ENCODE measurements at places on chromosomes 5 and 9.

- DNase-seq: no peak
These were observed 297.8 kb downstream of the FBXL17 start for GRCh38 chr5:108084105-108084504.

- no peak for DNase-seq
These were observed 398.4 kb upstream of the IRX2 start for GRCh38 chr5:3149899-3150298.

DNA sequence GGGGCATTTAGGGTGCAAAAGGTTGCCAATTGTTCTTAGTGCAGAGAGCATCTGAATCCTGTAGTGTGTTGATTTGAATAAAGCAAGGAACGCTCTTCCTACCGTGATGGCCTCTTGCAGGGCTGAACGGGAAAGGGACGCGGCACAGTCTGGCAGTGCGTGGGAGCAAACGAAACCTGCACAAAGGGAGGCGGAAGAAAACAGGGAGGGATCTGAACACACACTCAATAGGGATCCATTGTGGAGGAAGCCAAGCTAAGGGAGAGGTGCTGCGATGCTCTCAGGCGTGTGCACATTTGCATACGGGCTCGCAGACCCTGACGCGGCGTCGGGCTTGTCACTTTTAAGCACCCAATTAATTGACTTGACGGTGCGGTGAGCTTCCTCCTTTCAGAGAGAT lies 414.0 kb upstream of the IRX1 start:
- DNase-seq: no peak

DNA sequence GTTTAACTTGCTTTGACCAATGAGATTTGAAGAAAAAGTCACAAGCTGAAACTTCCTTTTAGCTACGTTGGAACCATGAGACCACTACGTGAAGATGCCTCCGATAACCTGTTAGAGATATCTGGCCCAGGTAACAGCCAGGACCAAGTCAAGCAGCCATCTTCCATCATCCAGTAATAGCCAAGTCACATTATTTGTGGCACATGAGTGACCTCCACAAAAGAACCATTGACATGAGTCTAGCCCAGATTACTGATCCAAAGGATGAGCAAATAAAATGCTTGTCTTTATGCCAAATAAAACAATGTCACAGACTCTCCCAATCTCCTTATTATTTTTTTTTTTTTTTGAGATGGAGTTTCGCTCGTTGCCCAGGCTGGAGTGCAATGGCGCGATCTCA lies 1.6 kb downstream of the DEPDC1B start:
- DNase-seq: no peak

DNA sequence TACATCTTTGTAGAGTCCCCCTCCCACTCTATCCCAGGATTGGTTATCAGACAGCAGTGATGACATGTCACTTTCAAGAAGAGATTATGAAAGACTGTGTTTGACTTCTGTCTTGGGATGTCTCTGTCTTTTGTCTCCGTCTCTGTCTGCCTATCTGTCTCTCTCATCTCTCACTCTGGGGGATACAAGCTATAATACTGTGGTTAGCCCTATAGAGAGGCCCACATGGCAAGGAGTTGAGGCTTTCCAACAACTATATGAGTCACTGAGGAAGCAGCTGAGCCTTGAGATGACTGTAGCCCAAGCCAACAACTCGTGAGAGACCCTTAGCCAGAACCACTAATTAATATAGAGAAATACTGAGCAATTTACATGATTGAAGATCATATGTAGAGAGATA lies 284.8 kb downstream of the PDE4D start:
- DNase-seq: no peak

DNA sequence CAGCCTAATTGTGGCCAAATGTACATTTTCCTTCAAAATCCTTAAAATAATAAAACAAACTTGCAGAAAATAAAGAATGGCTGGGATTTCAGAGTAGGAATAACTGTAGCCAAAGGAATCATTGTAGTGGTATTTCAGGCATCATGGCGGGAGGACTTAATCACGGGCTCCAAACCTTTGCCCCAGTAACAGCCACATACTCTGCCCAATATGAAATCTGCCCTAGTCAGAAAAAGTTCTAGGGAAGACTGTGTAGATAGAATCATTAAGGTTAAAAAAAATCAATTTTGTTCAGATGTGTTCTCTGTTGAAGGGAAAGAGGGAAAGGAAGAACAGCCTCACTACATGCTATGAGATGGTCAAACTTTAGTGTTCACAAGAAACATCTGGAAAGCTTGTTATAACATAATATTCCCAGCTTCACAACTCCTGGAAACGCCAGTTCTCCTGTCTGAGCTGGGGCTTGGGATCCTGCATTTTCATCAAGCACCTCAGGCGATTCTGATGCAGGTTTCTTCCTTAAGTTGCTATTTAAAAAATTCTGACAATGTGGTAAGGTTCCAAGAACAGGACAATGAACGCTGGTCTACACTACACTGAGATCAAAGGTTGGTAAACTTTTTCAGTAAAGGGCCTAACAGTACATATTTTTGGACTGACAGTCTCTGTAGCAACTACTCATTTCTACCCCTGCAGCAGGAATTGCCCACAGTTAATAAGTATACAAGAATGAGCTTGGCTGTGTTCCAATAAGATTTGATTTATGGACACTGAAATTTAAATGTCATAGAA lies 87.9 kb downstream of the CEMIP2 start:
- no peak for DNase-seq

- DNase-seq: no peak
These were observed 143.0 kb upstream of the PRLR start for GRCh38 chr5:35373249-35373648.

GRCh38 chr9:30012622-30013021 lies 2371.8 kb upstream of the ACO1 start:
- no peak for DNase-seq

GRCh38 chr9:95813923-95814322 lies 61.6 kb upstream of the ERCC6L2 start:
- no peak for DNase-seq

DNA sequence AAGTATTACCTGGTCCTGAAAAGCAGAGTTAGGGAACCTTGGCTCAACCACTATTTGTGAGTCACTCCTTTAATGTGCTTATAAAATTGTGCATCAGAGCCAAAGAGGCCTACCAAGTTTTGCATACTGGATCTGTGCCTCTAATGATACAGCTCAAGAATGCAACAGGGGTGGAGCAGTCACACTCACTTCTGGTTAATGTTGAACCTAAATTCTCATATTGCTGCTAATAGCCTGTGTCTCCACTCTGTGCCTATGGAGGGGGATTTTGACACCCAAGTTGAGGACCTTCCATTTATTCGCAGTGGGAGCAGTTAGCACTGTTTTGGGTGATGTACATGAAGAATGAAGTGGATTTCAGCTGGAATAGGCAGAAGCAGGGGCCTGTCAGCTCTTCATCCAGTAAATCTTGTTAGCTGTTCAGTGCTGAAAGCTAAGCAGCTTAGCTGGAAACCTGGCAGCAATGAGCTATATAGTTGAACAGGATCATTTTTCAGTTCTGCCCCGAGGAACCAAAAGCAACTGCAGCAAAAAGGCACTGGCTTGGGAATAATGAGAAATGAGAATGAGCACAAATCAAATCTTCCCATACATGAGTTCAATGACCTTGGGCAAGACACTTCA lies 9.7 kb downstream of the SH3TC2 start:
- DNase-seq: no peak

GRCh38 chr5:176769911-176770310 lies 40.4 kb upstream of the UNC5A start:
- no peak for DNase-seq

GRCh38 chr5:52892242-52892878 lies 96.8 kb upstream of the ITGA2 start:
- no peak for DNase-seq

GRCh38 chr5:117095346-117096332 lies 521.0 kb upstream of the SEMA6A start:
- DNase-seq: no peak

GRCh38 chr5:100270023-100270771 lies 265.0 kb upstream of the FAM174A start:
- DNase-seq: no peak

GRCh38 chr5:36787365-36788093 lies 89.0 kb upstream of the NIPBL start:
- DNase-seq: no peak

- DNase-seq: no peak
These were observed 196.8 kb upstream of the TRIM32 start for GRCh38 chr9:116490321-116490720.

- peak; percentile 51 for DNase-seq
These were observed 165.9 kb upstream of the OTULINL start for GRCh38 chr5:14415698-14416074.

DNA sequence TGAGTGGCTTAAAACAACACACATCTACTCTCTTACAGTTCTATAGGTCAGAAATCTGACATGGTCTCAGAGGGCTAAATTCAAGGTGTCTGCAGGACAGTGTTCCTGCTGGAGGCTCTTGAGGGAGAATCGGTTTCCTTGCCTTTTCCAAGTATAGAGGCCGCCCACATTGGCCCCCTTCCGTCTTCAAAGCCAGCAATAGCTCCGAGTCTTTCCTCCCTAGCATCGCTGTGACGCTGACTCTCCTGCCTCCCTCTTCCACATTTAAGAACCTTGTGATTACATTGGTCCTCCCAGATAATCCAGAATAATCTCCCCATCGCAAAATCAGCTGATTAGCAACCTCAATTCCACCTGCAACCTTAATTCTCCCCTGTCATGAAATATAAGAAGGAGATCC lies 81.3 kb upstream of the IER5L start:
- DNase-seq: no peak

DNA sequence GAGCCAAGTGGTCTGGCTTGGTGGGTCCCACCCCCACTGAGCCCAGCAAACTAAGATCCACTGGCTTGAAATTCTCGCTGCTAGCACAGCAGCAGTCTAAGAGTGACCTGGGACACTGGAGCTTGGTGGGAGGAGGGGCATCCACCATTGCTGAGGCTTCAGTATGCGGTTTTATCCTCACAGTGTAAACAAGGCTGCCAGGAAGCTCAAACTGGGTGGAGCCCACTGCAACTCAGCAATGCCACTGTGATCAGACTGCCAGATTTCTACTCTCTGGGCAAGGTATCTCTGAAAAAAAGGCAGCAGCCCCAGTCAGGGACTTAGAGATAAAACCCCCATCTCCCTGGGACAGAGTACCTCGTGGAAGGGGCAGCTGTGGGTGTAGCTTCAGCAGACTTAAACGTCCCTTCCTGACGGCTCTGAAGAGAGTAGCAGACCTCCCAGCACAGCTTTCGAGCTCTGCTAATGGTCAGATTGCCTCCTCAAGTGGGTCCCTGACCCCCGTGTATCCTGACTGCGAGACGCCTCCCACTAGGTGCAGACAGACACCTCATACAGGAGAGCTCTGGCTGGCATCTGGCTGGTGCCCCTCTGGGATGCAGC lies 18.2 kb upstream of the STK32A start:
- no peak for DNase-seq

- no peak for DNase-seq
These were observed 155.4 kb upstream of the LHFPL2 start for GRCh38 chr5:78803941-78804340.

DNA sequence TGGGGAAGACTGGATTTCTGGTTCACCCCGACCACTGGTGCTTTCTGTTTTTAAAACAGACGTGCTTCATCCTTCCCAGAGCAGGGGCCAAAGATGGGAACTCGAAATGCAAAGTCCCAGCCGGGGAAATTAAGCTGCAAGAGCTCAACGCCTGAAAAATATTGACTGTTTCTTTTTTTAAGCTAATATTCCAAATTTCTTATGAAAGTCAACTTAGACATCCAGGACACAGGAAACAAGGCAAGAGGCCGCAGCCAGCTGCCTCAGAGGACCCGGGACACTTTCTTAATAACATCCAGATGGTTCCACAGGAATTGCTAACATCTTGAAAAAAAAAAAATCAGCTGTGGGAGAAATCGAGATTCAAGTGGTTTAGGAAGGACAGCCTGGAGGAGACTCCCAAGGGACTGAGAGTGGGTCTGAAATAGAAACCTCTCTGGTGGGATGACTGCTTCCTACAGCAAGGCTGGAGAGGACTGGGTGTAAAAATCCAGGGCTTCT lies 144.9 kb downstream of the FGF1 start:
- no peak for DNase-seq

DNA sequence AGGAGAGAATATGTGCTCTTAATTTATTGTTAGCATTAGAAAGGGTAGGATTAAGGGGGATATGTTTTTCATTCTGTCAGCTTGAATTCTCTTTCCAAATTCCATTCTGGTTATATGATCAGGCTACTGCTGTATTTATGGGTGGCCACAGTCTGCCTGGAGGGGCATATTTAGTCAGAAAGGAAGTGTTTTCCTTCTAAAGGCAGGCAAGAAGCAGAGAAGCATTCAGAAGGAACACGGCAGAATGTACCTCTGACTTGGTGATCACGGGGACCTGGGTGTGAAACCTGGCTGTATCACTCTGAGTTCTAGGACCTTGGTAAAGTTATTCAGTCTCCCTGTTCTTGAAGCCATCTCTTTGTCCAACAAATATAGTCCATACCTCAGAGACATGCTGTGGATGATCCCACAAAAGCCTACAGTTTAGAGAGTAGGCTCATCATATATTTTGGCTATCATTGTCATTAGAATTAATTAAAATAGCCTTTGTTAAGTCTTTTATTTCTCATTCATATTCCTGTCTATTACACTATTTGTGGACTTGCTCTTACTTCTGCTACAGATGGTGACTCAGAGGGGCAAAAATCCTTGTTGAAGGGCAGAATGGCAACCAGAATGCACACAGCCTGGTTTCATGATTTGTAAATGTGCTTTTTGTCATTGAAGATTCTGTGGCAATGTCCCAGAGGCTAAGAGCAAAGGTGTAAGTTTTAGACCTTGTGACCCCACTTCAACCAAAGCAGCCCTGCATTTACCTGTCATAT lies 2.7 kb downstream of the TNC start:
- no peak for DNase-seq

Data from activated T-cell treated with anti-CD3 and anti-CD28 coated beads, Interleukin-2, amount 50 U/mL, for 24 hours (primary cell).